AG20443 (cell line): ENCODE measurements at places on chromosomes 1 and 21.

DNA sequence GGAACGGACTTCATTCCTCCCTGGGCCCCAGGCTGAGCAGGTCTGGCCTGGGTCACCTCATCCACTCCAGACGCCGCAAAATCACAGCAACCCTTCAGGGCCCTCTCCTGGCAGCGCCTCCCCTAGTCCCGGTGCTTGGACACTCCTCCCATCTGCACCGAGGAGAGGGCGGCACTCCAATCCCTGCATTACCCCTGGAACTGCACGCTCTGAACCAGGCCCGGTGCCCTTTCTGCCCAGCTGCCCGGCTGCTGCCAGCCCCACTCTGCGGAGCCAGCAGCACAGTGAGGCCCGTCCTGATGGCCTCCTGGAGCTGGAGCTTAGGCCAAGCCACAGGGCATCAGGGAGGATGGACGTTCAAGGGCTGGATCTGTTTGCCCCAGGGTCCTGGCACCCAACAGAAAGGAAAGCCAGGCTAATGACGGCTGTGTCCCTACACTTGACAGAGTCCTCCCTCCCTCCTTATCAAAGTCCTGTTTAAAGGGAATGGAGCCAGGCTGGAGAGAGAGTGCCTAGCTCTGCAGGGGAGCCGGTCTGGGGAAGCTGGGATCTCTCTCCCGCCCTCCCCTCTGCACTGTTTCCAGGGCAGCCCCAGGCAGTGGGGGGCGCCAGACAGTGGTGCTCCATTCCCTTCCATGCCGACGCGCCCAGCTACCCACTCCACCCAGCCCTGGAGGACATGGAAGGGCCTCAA is 12.7 kb downstream of the COL6A2 start:
- peak; percentile 43 for DNase-seq

DNA sequence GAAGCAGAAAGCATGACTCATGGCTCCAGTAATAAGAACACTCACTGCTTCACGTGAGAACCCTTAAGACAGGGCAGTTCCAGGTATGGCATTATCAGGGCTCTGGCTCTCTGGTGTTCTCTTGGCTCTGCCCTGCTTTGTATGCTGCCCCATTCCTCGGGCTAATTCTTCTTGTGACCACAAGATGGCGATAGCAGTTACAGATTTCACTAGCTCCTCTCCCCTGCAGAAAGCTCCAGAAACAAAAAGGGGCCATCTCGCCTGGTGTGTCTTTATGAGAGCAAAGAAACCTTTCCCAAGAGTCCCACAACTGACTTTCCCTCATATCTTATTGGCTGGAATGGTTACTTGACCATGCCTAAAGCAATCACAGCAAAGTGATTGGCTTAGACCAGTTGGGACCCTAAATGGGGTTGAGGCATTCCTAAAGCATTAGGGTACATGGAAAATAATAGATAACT is 60.1 kb downstream of the F3 start:
- DNase-seq = peak; percentile 86

GRCh38 chr1:84352298-84353106 is 45.8 kb upstream of the DNASE2B start:
- DNase-seq = no peak

DNA sequence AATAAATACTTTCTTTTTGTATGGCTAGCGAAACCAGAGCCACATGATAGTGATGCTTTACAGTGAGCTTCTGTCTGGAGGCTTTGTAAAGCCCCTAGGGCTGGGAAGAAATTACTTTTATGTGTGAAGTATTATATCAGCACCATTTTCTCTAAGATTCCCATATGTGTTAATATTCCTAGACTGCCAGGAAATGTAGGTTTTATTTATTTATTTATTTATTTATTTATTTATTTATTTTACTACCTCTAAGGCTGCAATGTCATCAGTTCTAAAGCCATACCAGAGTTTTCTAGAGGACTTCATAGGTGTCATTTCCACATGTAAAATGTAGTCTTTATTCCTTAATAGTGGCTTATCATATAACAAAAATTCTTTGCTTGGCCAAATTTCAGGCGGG is 4.4 kb upstream of the CHI3L1 start:
- DNase-seq = no peak

- DNase-seq = no peak
These were observed 13.3 kb downstream of the KAZN start for GRCh38 chr1:14611792-14612191.

DNA sequence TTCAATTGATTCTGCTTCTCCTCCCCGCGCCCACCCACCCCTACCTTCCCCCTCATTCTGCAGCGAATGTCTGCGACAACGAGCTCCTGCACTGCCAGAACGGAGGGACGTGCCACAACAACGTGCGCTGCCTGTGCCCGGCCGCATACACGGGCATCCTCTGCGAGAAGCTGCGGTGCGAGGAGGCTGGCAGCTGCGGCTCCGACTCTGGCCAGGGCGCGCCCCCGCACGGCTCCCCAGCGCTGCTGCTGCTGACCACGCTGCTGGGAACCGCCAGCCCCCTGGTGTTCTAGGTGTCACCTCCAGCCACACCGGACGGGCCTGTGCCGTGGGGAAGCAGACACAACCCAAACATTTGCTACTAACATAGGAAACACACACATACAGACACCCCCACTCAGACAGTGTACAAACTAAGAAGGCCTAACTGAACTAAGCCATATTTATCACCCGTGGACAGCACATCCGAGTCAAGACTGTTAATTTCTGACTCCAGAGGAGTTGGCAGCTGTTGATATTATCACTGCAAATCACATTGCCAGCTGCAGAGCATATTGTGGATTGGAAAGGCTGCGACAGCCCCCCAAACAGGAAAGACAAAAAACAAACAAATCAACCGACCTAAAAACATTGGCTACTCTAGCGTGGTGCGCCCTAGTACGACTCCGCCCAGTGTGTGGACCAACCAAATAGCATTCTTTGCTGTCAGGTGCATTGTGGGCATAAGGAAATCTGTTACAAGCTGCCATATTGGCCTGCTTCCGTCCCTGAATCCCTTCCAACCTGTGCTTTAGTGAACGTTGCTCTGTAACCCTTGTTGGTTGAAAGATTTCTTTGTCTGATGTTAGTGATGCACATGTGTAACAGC is 339.9 kb downstream of the NTNG1 start:
- peak; percentile 67 for DNase-seq

DNA sequence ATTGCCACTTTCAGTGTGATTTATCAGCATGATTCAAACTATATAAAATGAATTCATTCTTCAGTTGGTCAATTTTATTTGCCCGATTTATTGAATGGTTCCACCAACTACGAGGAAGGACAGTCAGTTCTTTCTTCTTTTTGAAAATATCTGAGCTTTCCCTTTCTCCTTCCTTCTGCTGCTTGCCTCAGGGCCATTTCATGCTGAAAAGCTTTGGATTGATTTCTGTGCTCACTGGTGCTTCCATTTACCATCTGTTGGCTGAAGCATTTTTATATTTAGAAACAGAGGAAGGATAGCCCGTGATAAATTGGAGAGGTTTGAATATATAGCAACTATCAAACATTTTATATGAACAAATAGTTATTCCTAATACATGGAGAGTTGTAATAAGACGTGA is 68.9 kb upstream of the ADAMTS5 start:
- no peak for DNase-seq

- DNase-seq = no peak
These were observed 94.2 kb downstream of the AHCTF1 start for GRCh38 chr1:246837418-246838117.
